ENCODE measurements at places on chromosomes 5 and 9.

GRCh38 chr5:7759257-7759871 lies 91.6 kb downstream of the CFAP90 start:
- no peak for DNase-seq

DNA sequence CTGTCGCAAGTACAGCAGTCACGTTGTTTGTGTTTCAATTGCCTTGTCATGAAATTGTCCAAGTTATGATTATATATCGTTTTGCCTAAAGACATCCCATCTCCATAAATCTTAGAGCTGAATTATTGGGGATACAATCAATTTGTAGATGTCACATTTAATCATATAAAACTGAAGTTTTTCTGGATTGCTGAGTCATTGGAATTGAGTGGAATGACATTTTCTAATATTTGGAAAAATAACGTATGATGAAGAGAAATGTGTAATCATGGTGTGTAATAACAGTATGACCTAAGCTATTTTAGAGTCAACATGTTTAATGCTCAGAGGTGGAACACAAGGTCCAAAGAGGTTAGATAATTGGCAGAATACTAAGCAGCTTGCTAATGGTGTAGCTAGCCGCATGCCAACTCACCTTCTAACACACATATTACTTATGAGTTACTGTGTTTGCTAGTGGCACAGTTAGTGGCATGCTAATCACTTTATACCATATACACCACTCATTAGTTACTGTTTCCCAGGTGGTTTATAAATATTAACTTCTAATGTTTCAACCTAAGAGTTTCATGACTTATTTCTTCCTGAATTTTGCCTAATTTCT lies 473.1 kb upstream of the GRAMD2B start:
- DNase-seq = no peak

DNA sequence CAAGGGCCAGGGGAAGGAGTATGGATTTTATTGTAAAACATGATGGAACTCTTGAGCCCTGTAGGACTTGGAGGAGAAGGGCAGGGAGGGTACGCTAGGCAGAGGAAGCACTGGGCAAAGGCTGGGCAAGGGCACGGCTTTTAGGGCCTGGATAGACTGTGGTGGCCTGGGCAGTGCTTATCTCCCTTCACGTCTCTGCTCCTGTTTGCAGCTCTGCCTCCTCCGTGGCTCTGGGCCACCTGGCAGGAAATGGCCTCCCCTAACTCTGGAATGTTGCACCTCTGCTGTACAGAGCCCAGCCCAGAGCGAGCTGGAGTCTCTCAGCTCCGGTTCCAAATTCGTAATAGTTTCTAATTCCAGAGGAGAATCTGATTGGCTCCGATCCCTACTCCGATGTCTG lies 12.2 kb upstream of the STC2 start:
- no peak for DNase-seq

DNA sequence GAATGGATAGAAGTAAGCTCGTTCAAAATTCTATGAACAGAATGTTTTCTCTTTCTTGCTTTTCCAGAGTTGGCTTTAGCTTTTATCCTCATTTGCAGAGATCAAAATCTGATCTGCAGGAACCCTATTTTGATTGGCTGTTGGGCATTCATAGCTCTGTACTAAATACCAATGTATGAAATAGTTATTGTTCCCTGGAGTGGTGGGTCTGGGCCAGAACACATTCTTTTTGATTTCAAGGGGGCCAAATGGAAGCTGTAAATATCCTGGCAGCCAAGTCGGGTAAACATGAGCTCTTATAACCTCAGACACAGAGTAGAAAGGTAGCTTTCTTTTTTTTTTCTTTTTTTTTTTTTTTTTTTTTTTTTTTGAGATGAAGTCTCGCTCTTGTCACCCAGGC lies 241.5 kb downstream of the PDZD2 start:
- DNase-seq = no peak

DNA sequence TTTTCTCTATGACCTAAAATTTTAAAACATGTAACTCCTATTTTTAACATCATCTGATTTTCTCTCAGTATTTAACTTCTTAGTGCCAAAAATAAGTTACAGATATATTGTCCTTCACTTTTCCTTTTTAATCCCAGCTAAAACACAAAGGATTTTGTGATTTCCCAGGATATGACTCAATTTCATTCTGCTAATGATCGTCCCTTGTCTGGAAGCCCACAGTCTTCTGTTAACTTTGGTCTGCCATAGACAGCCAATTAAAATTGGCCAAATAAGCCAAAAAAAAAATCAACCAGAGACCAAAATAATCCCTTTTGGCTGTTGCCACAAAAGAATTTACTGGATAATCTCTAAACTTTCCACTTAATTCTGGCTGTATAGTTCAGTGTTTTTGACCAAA lies 124.5 kb upstream of the FST start:
- no peak for DNase-seq

GRCh38 chr5:149216496-149216895 lies 55.2 kb upstream of the AFAP1L1 start:
- no peak for DNase-seq

DNA sequence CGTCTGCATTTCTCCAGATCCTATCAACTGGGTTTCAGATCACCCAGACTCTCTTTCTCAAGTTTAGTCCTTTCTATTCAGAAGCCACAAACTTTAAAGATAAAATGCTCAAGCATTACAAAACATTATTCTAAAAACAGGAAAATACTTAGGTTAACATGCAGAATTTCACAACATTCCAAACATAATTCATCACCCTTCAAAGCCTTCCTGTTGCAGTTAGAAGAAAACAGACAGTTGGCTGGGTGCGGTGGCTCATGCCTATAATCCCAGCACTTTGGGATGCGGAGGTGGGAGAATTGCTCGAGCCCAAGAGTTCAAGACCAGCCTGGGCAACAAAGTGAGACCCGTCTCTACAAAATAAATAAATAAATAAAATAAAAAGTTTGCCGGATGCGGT lies 7.7 kb upstream of the OCLN start:
- no peak for DNase-seq

DNA sequence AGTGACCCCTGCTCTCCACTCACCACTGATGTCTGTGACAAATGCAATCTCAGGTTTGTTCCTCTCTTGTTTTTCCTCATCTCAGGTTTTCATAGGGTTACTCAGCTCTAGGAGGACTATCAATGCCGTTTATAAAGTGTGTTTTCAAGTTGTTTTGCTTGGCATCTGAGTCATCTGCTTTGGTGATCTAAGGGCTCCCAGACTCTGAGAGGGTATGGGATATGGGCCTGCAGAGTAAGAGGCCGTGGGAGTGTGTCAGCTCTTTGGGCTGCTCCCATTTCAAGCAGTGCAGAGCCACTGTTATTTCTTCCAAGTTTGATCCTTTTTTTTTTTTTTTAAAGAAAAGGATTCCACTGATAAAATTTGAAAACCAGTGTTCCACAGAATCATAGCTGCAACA lies 46.3 kb downstream of the NNT start:
- DNase-seq = no peak

DNA sequence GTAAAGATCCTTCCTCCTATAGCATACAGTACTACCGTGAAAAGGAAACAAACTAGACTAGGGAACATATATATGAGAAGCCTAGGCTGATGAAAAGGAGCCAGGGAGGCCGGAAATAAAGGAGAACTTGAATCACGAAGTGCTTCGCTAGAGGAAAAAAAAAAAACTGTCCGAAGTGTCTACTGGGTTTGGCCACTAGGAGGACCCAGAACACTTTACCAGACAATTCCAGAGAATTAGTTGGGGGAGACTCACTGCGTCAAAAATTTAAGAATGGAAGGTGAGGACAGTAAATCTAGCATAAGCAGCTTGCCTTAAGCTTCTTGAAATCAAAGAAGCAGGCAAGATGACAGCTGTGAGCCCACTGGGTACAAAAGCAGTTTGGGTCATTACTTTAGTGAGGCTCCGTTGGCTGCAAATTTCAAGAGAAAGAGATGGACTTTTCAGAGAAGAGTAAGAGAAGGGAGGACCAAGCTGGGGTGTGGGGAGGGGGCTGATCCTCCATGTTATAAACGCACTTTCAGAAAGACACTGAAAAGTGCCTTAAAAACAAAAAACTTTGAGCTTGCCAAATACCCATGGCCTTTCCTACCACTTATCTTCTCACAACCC lies 47.4 kb downstream of the P4HA2 start:
- DNase-seq = no peak

- no peak for DNase-seq
These were observed 115.6 kb downstream of the PDE8B start for GRCh38 chr5:77325921-77326541.

- no peak for DNase-seq
These were observed 11.7 kb downstream of the ARPC5L start for GRCh38 chr9:124873664-124874063.
